Activated CD4-positive, alpha-beta T cell treated with anti-CD3 and anti-CD28 coated beads for 36 hours (primary cell): ENCODE measurements at places on chromosomes 13 and 19. TPM values are rescaled to one million over a fixed set of nuclear protein-coding genes. Genes with fewer than 3 reads are reported as not detected.

The MEX3D gene
- 6.7 TPM for total RNA-seq

The PSG1 gene
- total RNA-seq = not detected

- DNase-seq = no peak
Measured at GRCh38 chr19:15381864-15382263, 2.3 kb upstream of the AKAP8 start.

GRCh38 chr13:60260440-60260839 lies 96.7 kb upstream of the DIAPH3 start:
- DNase-seq = no peak

DNA sequence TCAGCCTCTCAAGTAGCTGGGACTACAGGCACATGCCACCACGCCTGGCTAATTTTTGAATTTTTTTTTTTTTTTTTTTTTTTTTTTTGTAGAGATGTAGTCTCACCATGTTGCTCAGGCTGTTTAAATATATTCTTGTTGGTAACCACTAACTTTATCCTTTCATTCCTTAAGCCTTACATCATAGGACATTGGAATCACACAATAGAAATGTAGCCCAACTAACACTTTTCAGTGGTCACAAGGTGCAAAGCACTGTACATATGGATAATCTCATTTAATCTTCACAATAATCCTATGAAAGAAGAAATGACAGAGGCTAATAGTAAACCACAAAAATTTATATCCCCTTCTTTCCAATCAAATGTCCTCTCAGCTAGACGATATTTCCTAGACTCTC lies 417.8 kb upstream of the DACH1 start:
- DNase-seq = no peak

DNA sequence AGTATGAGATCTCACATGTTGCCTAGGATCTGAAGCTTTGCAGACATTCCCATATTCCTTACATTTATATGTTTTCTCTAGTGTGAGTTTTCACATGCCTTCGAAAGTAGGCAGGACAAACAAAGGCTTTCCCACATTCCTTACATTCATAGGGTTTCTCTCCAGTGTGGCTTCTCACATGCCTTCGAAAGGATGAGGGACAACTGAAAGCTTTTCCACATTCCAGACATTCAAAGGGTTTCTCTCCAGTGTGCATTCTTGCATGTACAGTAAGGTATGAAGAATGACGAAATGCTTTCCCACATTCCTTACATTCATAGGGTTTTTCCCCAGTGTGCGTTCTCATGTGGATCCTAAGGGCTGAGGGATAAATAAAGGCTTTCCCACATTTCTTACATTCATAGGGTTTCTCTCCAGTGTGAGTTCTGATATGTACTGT lies 14.2 kb downstream of the ZNF699 start:
- no peak for DNase-seq

- DNase-seq = peak; percentile 49
Measured at GRCh38 chr19:6018786-6019185, 40.8 kb upstream of the RANBP3 start.
